ENCODE measurements at places on chromosomes 4 and X. TPM values are rescaled to one million over a fixed set of nuclear protein-coding genes. Genes with fewer than 3 reads are reported as not detected.

Gene ADGRG4
- total RNA-seq, result not detected

Gene PAPSS1
- 32.8 TPM for total RNA-seq

Gene IL13RA1
- 68.4 TPM for total RNA-seq

Gene APBB2
- total RNA-seq, result 10.8 TPM

Gene LANCL3
- total RNA-seq, result 0.02 TPM

Gene TMEM164
- 82.6 TPM for total RNA-seq

Gene XAGE2
- not detected for total RNA-seq

Gene GLRA2
- total RNA-seq, result not detected

Gene F9
- not detected for total RNA-seq

Gene KLHL13
- total RNA-seq, result 0.26 TPM

Gene PCSK1N
- 55.7 TPM for total RNA-seq

Gene HERC5
- 4.0 TPM for total RNA-seq

Gene TREX2
- 1.4 TPM for total RNA-seq

Gene CTAG1B
- total RNA-seq, result not detected

Gene UGT2B11
- 0.11 TPM for total RNA-seq

Gene RASGEF1B
- total RNA-seq, result 0.06 TPM

Gene HMGN5
- 2.1 TPM for total RNA-seq

Gene ZIC3
- total RNA-seq, result not detected

Gene NPY1R
- 0.14 TPM for total RNA-seq

Gene UGT2A1
- total RNA-seq, result not detected

Gene CYBB
- 0.03 TPM for total RNA-seq

Measured in A549 treated with AZD2906 at 1 μM for 4 hours (cell line).